Naive thymus-derived CD4-positive, alpha-beta T cell (primary cell): ENCODE measurements at places on chromosomes 13 and 19. TPM values are rescaled to one million over a fixed set of nuclear protein-coding genes. Genes with fewer than 3 reads are reported as not detected.

The PRR22 gene
- 8.6 TPM for total RNA-seq

The ZNF585A gene
- 22.4 TPM for total RNA-seq

The KLK12 gene
- total RNA-seq: not detected

The TEX101 gene
- not detected for total RNA-seq

The DCT gene
- 0.61 TPM for total RNA-seq

The PPM1N gene
- total RNA-seq: 6.9 TPM

The ZNF844 gene
- total RNA-seq: 20.9 TPM

The ZNF578 gene
- total RNA-seq: 3.2 TPM

The C5AR1 gene
- 7.0 TPM for total RNA-seq

The HTR2A gene
- not detected for total RNA-seq

The ZNF177 gene
- 1.6 TPM for total RNA-seq

The TMEM145 gene
- total RNA-seq: 0.20 TPM in 1 of 2 replicates, not detected in the other

The ZNF175 gene
- total RNA-seq: 6.8 TPM

The RASAL3 gene
- total RNA-seq: 214 TPM

The KCTD12 gene
- 7.3 and 7.6 TPM in 2 replicates for total RNA-seq

- H3K36me3 ChIP-seq: peaks cover 4% of the 10 kb centered on the region
- no peak overlapping the region for H3K4me3 ChIP-seq
- H3K27ac ChIP-seq: no peak overlapping the region
- no peak for DNase-seq
- no peaks in the 10 kb centered on the region for H3K4me1 ChIP-seq
Measured at GRCh38 chr19:57403737-57404563, 7.0 kb upstream of the ZNF17 start.

DNA sequence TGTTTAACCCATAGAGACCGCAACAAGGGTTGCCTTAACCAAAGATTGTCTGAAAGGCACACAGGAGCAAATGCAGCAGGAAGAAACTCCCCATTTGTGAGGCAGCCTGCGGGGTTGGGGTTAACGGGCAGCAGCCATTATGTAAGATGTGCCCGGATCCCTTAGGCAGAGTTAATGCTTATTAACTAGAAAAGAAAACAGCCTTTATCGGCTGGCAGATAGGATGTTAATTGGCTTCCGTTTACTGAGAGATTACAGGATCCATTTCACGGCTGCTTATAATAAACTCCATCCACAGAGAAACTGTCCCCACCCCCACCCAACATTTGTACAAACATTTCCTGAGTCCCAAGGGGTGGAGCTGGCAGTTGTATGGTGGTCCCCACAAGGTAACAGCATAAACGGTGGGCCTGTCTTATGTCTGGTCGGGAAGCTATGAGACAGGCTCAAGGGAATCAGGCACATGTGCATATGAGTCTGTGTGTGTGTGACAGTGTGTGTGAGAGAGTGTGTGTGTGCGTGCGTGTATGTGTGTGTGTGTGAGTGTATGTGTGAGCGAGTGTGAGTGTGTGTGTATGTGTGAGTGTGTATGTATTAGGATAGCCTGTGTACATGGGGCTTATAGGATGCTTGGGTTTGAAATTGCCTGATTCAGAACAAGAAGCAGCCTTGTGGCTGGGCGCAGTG lies 10.5 kb downstream of the SLC25A42 start:
- no peak overlapping the region for H3K27ac ChIP-seq
- H3K4me1 ChIP-seq: peaks cover 2% of the 10 kb centered on the region
- no peaks in the 10 kb centered on the region for H3K27me3 ChIP-seq
- DNase-seq: no peak

- no peaks in the 10 kb centered on the region for H3K27me3 ChIP-seq
- peaks cover 7% of the 10 kb centered on the region for H3K4me1 ChIP-seq
- no peaks in the 10 kb centered on the region for H3K36me3 ChIP-seq
- H3K27ac ChIP-seq: no peak overlapping the region
- DNase-seq: no peak
Measured at GRCh38 chr13:39784347-39784746, 128.9 kb downstream of the COG6 start.

DNA sequence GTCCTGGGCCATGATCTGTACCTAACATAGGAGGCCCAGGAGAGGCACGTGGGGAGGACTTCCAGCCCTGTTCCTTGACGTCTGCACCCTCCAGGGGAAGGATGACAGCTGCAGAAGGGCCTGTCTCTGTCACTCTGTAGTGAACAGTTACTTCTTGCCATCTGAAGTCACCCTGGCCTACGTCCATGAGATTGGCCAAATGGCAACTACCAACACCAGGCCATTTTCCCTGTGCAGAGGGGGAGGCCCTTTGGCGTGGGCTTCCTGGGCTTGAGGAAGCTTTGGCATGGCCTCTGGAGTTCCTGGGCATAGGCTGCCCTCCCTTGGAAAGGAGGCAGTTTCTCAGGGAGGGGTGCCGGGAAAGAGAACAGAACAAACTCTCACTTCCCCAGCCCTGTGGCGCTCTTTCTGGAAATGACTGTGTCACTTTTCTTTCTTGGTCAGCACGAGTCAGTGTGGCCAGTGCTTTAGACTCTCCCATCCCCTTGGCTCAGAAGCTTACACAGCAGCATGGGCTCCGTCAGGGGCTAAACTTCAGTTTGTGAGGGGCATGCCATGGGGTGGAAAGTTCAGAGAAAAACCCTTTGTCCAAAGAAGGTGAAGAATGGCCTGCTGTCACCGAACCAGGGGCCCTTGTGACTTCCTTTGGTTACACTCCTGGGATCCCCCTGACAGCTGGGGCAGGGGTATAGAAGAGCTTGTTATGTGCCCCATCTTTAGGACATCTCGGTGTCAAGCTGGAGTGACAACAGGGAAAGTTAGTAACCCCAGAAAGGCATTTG lies 5.3 kb downstream of the CARM1 start:
- no peak overlapping the region for H3K4me3 ChIP-seq
- H3K36me3 ChIP-seq: no peaks in the 10 kb centered on the region
- H3K4me1 ChIP-seq: peaks cover 13% of the 10 kb centered on the region
- H3K27me3 ChIP-seq: no peaks in the 10 kb centered on the region
- H3K27ac ChIP-seq: no peak overlapping the region
- no peak for DNase-seq

GRCh38 chr19:18058208-18059009 lies 28.3 kb downstream of the IL12RB1 start:
- peak overlapping the region; percentile 62 for H3K27ac ChIP-seq
- H3K27me3 ChIP-seq: no peaks in the 10 kb centered on the region
- H3K4me1 ChIP-seq: peaks cover 13% of the 10 kb centered on the region
- peak; percentile 76 for DNase-seq
- peak overlapping the region; percentile 31 for H3K4me3 ChIP-seq
- H3K36me3 ChIP-seq: no peaks in the 10 kb centered on the region

DNA sequence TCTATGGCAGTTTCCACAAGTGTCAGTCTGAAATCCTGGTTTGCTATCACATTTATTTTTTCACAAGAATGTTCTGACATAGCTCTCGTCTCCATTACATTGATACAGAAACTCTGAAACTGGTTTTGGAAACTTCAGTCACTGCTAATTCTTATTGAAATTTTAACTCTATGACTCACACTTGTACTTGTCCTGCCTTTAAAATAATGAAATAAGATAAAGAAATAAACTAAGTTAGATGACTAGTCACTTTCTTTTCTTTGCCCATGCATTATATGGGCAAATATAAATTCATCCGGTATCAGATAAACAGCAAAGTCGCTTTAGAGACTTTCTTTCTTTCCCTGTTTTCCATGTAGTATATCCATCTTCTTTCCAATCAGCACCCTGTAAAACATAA lies 257.5 kb downstream of the PCDH9 start:
- DNase-seq: no peak
- H3K27ac ChIP-seq: no peak overlapping the region
- no peaks in the 10 kb centered on the region for H3K27me3 ChIP-seq
- no peak overlapping the region for H3K4me3 ChIP-seq

GRCh38 chr19:3275583-3276340 lies 51.3 kb downstream of the CELF5 start:
- peak; percentile 84 for DNase-seq
- H3K27me3 ChIP-seq: no peaks in the 10 kb centered on the region
- H3K36me3 ChIP-seq: no peaks in the 10 kb centered on the region
- peak overlapping the region; percentile 74 for H3K4me3 ChIP-seq

GRCh38 chr13:28744091-28744536 lies 25.3 kb upstream of the SLC46A3 start:
- DNase-seq: no peak
- no peak overlapping the region for H3K27ac ChIP-seq
- H3K4me1 ChIP-seq: no peaks in the 10 kb centered on the region

- no peak for DNase-seq
- H3K36me3 ChIP-seq: no peaks in the 10 kb centered on the region
- no peak overlapping the region for H3K4me3 ChIP-seq
- H3K27ac ChIP-seq: no peak overlapping the region
Measured at GRCh38 chr13:34243403-34243802, 425.5 kb downstream of the RFC3 start.

DNA sequence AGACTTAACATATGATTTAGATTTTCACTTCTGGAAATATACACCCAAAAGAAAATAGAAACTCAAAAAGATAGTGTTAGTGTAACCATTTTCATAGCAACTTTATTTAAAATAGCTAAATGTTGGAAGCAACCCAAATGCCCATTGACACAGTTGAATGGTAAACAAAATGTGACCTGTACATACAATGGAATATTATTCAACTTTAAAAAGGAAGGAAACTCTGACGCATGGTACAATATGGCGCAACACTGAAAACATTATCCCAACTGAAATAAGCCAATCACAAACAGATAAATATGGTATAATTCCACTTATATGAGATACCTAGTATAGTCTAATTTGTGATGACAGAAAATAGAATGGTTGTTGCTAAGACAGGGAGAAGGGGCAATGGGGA lies 1456.1 kb upstream of the MIR17HG start:
- no peaks in the 10 kb centered on the region for H3K4me1 ChIP-seq
- H3K36me3 ChIP-seq: no peaks in the 10 kb centered on the region
- H3K27ac ChIP-seq: no peak overlapping the region
- DNase-seq: no peak
- H3K27me3 ChIP-seq: no peaks in the 10 kb centered on the region

DNA sequence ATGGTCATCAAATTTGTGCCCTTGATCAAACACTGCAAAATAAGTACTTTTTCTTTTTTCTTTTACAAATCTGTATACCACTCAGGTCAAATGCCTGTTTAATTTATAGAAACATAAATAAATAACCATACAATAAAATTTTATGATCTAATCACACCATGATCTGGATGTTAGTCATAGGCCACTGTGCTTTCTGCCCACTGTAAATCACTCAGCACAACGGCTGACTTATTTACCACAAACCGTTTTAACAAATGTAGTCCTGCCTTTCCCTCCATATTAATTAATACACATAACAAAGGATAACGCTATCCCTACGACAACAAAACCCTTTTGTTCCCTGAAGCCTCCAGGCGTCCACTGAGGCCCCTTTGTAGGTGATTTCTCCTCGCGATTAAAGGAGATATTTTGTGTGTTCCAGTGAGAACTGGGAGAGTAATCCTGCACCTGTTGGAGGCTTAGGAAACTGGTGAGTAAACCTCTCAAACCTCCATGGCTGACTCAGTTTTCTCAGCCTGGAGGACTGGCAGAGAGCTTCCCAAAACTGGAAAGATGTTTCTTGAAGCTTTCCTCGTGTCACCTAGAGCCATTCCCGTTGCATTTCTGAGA lies 477.1 kb upstream of the SGCG start:
- H3K4me1 ChIP-seq: no peaks in the 10 kb centered on the region
- no peak overlapping the region for H3K4me3 ChIP-seq
- no peaks in the 10 kb centered on the region for H3K27me3 ChIP-seq
- no peaks in the 10 kb centered on the region for H3K36me3 ChIP-seq

DNA sequence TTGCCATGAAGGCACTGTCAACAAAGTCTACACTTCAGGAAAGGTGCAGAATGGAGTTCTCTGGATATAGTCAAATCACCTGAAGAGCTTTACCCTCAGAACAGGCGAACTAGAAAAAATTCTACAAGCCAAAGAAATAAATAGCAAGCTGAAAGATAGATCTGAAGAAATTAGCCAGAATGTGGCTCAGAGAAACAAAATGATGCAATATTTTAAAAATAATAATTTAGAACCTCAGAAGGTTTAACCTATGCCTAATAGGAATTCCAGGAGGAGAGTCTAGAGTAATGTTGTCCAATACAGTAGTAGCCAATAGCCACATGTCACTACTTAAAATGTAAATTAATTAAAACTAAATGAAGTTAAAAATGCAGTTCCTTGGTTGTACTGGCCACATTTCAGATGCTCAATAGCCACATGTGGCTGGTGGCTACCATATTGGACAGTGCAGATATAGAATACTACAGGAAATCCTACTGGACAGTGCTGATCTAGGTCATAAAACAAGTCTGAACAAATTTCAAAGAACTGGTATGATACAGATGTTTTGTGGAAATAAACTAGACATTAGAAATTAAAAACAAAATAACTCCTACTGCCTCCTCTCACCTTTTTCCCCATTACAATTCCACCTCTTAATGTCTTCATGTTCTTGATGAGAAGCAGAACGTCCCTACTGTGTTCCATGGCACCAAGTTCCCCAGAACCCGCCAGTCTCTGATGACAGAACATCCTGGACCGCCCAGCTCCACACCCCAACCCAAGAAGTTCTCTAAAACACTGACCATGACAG lies 679 bp upstream of the CDADC1 start:
- H3K36me3 ChIP-seq: no peaks in the 10 kb centered on the region
- H3K4me3 ChIP-seq: peak overlapping the region; percentile 93
- DNase-seq: no peak
- peak overlapping the region; percentile 75 for H3K27ac ChIP-seq
- H3K27me3 ChIP-seq: no peaks in the 10 kb centered on the region

DNA sequence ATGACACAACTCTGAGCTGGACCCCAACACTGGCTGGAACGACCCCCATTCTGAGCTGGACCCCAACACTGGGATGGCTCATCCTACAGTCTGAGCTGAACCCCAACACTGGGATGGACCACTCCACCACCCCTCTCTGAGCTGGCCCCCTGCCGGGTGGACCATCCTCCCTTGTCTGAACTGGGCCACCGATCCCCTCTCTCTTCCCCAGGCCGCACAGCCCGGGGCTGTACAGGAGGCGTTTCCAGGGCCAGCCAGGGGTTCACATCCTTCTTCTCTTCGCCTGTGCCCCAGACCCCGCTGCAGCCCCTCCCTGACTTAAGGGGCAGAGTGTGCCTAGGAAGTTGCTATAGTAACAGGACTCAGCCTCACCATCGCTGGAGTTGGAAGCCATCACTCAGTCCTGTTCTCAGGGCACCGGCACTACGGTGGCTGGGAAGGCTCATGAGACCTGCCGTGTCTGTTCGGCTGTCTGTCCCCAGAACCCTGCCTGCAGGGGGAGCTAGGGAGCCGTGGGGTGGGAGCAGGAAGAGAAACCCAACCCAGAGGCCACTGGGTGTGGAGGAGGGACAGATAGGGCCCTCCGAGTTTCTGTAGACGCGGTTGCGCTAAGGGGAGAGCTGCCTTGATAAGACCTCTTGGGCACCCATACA lies 3.7 kb downstream of the PRKACA start:
- peak; percentile 23 for DNase-seq
- H3K4me1 ChIP-seq: peaks cover 56% of the 10 kb centered on the region
- no peaks in the 10 kb centered on the region for H3K36me3 ChIP-seq
- H3K27ac ChIP-seq: no peak overlapping the region
- no peak overlapping the region for H3K4me3 ChIP-seq

GRCh38 chr13:104983601-104984000 lies 1551.9 kb downstream of the EFNB2 start:
- H3K27ac ChIP-seq: peak overlapping the region; percentile 33
- no peak for DNase-seq
- peaks cover 8% of the 10 kb centered on the region for H3K4me1 ChIP-seq
- no peak overlapping the region for H3K4me3 ChIP-seq
- H3K36me3 ChIP-seq: no peaks in the 10 kb centered on the region

GRCh38 chr19:40754611-40755247 lies 3.7 kb downstream of the SNRPA start:
- no peak for DNase-seq
- H3K4me1 ChIP-seq: peaks cover 30% of the 10 kb centered on the region
- H3K27me3 ChIP-seq: no peaks in the 10 kb centered on the region
- peaks cover 7% of the 10 kb centered on the region for H3K36me3 ChIP-seq
- peak overlapping the region; percentile 36 for H3K4me3 ChIP-seq
